ENCODE measurements at places on chromosomes 4 and X.

DNA sequence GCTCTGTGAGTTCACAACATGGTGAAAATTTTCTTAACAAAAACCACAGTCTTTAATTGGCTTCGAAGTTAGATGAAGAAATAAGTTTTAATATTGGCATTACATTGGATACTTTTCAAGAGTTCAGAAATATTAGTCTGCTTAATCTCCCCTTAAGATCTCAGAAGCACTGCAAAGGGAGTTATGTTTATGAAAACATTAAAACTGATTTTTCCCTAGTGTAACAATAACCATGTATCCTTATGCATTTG is 1.5 kb downstream of the SETD7 start:
- no peak for DNase-seq

GRCh38 chr4:179803857-179804256 is 2361.6 kb upstream of the AGA start:
- DNase-seq, result no peak

DNA sequence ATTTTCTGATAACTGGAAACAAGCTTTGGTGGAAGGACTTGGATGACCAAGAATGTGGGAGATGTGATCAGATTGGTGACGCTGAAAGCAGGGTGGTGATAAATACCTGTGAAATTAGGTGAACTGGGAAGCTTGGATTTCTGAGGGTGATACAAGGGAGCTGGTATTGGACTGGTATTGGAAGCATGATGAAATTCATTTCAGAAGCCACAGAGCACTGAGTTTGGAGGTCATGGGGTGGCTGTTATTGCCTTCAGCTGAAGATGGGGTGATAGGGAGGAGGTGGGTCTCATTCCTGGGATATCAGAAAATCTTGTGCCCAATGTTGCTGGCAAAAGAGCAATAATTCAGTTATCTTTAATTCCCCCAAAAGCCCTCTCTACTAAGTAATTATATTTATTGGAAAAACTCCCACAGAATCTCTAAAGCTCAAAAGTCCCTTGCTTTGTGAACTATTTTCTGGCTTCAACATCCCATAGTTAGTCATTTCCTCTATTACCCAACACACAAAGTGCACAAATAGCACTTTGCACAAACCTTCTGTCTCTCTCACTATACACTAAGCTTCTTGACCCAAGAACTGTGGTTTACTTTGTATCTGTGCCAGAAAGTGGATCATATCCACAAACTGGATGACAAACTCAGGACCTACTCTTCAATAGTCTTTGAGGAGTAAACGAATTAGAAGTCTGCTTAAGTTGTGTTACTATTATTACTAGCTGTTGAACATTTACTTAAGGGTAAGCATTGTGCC is 23.1 kb upstream of the CAMK2D start:
- peak; percentile 94 for DNase-seq

DNA sequence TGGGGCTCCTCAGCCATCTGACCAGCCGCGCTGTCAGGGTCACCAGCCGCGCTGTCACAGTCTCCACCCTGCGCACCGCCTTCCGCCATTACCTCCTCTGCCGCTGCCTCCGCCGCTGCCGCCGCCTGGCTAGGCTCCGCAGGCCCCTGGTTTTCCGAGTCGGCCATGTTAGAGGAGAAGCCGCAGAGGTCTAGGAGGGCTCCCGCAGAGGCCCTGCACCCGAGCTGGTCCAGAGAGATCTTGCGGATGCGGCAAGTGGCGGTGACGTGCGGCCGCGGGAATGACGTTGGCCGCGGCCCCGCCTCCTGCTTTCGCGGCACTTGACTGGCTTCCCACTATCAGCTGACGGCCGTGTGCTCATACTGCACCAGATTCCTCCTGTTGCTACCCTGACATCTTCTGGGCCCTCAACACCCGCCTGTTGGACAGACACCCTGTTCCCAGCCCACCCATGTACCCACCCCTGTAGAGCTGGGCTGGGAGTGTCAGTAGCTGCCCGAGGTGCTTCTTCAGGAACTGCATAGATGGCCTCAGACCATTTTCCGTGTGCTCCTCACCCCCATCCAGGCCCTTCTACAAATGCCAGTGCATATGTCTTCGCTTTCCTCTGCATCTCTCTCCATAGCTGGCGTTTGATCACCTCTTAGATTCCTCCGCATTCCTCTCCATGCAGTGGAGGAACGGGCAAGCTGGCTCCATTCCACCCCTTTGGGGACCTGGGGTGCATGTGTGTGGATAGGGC is at the start of gene NAP1L5:
Gene NAP1L5 (minus strand): TSS at position 242 of the 742 bp plus-strand sequence. CDS start 75 bp downstream, at position 167.
- DNase-seq, result peak; percentile 66

DNA sequence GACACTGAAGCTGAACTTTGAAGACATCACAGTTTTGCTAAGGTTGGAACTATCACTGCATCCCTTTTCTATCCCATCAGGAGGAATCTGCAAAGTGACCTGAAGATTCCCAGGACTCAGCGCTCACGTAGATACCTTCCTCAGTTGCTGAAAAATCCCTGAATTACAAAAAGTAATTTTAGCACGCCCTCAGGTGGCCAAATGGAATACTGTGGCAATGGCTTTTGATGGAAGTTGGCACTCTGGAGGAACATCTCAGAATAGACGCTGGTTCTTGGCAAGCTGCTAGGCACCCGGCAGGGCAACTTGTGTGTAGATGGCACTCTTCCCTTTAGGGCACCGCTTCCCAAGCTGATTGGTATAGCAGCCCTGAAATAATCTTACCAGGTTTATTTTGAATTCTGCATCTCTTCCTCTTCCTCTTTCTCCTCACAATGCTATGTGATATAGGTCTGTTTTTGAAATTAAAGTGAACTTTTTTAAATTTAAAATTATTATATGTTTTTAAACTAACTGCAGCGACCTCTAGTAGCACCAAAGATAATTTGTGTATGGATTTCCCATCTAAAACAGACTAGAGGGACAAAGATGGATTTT is 16.3 kb upstream of the ESX1 start:
- peak; percentile 46 for DNase-seq

DNA sequence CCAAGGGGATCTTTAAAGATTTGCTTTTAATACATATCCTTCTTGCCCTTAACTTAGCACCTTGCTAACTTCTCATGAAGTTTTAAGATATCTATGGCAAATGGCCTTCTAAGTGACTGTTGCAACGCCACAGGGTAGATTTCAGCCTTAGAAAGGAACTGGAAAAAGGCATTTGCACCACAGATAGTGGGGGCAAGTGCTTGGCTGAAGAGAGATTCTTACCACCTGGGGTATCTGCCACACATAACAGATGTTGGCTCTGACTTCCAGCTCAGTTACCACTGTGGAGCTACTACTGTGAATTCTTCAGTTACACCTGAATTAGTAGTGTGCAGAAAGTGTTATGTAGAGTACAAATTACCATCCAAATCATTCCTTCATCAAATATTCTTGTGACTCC is 302.6 kb downstream of the PPP3CA start:
- no peak for DNase-seq

DNA sequence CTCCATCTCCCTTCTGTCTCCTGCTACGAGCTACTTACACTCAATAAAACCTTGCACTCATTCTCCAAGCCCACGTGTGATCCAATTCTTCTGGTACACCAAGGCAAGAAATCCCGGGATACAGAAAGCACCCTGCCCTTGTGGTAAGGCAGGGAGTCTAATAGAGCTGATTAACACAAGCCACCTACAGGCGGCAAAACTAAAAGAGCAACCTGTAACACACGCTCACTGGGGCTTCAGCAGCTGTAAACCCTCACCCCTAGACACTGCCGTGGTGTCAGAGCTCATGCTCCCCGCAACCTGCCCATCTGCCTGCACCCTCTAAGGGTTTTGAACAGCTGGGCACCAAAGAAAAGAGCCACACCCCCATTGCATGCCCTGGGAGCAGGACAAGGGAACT is 755.4 kb upstream of the HTR2C start:
- no peak for DNase-seq

DNA sequence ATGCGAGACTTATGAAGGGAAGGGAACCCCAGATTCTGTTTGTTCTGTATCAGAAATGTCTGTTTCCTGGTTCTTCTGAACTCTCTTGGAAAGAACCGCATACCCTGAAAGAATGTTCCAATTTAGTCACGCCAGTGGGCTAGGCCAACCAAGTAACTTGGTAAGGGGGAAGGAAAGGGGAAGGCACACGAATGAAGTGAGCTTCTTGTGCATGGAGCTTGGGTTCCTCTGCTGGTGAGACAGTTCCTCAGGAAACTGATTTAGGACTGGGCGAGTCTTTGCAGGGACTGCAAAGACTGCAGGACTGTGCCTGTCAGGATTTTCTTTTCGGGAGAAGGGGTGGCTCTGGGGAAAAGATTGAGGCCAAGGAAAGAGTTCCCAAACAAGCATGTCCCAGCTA is 35.6 kb downstream of the FRMPD3 start:
- DNase-seq, result peak; percentile 0

GRCh38 chrX:56728752-56729151 is 291 bp upstream of the NBDY start:
- DNase-seq, result peak; percentile 18

DNA sequence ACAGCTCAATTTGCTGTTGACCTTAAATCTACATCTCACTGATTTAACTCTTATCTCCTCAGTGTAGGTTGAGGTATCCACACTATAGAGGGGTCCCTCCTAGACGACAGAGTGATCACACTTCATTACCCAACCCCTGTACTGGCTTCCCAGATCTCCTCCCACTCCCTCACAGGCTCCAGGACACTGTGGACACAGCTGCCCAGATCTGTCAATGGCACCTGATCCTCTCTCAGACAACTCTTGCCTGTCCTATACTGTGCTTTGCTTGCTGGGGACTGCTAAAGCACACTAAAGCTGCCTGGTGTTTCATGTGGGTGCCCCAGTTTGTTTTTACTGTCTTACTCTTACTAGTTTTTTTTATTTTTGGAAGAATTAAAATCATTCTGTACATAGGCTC is 27.9 kb downstream of the RAB40AL start:
- DNase-seq, result no peak

DNA sequence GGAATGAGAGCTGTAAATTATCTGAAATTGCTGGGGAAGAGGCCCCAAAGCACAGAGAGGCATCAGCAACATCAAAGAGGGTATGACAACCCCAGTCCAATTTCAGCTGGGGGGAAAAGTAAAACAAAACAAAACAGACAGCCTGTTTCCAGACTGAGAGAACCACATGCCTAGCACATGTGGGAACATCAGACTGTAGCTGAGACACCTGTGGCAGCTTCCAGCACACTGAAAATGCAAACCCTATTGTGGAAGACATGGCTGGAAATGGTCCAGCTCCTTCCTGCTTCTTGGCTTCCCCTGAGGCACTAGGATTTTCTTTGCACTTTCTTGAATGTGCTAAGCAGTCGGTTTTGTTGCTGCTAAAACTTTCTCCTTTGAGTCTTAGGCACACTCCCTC is 240.9 kb upstream of the STS start:
- DNase-seq, result no peak

DNA sequence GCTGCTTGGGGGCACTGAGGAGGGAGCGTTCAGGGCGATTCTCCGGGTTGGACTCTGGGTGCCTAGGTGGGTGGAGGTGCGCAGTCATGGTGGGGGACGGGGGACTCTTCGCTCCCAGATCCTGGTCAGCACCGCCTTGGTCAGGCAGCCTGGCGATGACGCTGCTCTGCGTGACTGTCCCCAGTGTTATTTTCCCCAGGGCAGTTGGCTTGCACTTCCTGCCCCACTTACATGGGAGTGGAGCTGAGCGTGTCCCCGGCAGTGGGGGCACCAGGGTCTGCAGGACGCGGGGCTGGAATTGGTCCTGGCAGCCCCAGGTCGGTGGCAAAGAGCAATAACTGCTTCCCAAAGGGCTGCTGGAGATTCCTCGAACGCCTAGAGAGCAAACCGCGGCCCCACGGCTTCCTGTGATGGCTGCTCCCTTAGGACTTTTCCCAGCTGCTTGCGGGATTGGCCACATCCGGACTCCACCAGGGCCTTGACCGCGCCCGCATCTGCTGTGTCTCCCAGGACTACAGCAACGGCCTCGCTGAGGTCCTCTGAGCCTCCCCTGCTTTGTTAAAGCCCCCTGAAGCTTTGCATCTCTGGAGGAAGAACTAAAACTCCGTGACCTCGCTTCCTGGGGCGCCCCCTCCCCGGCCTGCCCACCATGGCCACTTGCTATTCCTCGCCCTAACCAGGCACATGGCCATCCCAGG is 35.3 kb upstream of the GPR78 start:
- no peak for DNase-seq

- peak; percentile 17 for DNase-seq
Observed at GRCh38 chrX:110667706-110668105, 127.9 kb downstream of the CHRDL1 start.

DNA sequence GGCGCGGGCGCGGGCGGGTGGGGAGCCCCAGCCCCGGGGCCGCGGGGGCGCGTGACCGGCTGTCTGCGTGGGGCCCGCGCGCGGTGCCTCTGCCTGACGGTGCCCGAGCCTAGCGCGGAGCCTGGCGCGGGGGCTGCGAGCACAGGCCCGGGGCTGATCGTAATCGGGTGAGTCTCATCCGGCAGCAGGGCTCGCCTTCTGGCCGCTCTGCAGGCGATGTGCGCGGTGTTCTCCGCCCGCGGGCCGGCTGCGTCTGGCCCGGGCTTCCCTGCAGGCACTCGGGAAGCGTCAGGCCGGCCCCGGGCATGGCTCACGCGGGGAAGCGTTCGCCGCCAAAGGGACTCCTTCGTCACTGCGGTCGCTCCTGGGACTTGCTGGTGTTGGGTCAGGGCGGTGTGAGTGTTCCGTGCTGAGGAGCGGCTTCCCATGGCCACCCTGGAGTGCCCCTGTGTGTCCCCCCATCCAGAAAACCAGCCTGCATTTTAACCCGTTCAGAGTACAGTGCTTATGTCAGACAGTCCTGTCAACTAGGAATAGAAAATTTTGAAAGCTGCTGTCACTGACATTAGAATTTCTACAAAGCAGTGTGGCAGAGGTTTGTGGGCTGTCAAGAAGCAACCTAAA is 40.6 kb downstream of the FAM149A start:
- peak; percentile 44 for DNase-seq

GRCh38 chr4:1873291-1873690 is 2.1 kb downstream of the NSD2 start:
- no peak for DNase-seq

DNA sequence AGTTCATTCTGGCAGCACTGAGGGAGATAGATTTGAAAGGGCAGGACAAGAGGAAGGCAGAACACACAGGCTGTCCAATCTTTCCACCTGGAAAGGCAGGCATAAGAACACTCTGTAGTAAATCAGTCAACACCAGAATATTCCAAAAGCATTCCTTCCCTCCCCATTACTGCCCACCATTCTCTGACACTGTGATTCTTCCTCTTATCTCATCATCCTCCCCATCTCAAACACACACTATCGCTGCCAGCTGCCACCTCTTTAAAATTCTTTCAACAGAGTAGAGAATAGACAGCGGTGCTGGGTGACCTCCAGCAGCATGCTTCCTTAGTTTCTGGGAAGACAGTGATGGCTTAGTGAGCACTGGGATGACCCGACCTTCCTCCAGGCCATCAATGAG is 53.7 kb upstream of the MYOZ2 start:
- DNase-seq, result no peak

- DNase-seq, result peak; percentile 31
Observed at GRCh38 chrX:40008791-40009461, 88.8 kb downstream of the BCOR start.

- DNase-seq, result no peak
Observed at GRCh38 chr4:36651253-36651652, 369.8 kb downstream of the DTHD1 start.

GRCh38 chr4:174549721-174550120 is 27.4 kb upstream of the HPGD start:
- DNase-seq, result no peak

GRCh38 chrX:149124526-149125108 is 380.5 kb downstream of the IDS start:
- DNase-seq, result no peak

Measured in EL (cell line).